ENCODE measurements at places on chromosomes 16 and 17.

DNA sequence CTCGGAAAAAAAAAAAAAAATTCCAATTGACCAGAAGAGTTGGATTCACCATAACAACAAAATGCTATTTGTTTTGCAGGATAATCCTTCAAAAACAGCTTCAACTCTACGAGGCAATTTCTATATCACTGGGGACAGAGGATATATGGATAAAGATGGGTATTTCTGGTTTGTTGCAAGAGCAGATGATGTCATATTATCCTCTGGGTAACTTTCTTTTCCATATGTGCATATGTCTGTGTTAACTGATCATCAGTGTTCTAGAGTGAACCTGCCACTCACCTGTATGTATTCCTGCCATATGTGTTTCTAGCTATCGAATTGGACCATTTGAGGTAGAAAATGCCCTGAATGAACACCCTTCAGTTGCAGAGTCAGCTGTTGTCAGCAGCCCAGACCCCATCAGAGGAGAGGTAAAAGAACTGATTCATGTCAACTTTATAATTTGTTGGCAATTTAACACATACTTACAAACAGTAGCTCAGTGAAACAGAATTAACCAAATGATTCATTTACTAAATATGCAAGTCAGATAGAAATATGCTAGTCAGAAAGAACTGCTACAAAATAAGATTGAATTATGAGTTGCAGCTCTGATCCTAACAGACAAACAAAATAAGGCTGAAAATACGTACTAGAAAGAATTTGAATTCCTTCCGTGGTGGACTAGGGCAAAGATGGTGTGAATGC lies 14.2 kb downstream of the ERI2 start:
- DNase-seq = no peak

GRCh38 chr16:50093607-50094539 lies 28.1 kb downstream of the HEATR3 start:
- peak; percentile 13 for DNase-seq

DNA sequence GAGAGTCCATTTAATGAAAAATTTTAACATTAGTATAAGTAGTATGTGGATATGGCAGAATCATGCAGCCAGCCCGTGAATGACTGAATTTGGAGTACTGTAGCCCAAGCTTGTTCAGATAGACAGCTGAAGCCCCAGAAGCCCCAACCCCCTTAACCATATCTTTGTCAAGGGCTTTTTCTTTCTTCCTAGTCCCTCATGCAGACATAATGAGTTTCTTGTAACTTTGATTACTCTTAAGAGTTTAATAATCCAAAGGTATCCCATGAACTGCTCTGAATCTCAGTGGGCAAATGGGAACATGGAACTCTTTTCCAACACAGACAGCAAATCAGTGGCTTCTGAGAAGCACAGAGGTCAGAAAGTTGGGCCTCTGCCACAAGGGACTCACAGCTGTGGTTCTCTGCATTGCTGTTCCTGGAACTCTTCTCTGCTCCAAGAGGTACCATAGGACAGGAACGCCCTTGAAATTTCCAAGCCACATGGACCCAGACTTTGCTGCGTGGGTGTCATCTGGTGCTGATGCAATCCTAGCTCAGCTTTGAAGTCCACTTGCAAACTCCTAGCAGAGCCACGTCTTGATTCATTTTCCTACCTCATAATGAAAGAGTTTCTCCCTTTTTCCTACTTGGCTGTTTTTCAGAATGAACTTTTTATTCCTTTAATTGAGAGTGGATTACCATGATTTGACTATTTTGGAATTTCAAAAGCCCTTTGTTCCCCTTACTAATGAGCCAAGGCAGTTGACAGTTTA lies 18.1 kb downstream of the LYRM1 start:
- DNase-seq = no peak

- no peak for DNase-seq
Observed at GRCh38 chr17:47317119-47317518, 6.6 kb upstream of the EFCAB13 start.

DNA sequence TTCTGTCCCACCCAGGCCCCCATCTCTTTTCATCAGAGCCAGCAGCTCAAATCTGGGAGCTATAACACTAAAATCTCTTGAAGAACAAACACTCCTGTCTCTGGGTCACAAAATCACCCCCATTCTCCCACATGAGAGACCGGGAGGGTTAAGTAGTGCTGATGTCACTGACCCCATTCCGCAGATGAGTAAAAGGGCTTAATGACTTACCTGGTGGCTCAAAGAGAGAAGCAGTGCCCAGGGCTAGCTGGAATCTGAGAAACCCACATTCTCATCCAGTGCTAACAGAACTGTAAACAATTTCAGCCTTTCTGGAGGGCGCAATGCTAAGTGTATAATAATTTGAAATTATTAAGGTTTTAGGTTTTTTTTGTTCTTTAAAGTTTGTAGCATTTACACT lies 26.3 kb upstream of the LHX1 start:
- no peak for DNase-seq

- DNase-seq = no peak
Observed at GRCh38 chr17:80101946-80102663, 724 bp downstream of the GAA start.

DNA sequence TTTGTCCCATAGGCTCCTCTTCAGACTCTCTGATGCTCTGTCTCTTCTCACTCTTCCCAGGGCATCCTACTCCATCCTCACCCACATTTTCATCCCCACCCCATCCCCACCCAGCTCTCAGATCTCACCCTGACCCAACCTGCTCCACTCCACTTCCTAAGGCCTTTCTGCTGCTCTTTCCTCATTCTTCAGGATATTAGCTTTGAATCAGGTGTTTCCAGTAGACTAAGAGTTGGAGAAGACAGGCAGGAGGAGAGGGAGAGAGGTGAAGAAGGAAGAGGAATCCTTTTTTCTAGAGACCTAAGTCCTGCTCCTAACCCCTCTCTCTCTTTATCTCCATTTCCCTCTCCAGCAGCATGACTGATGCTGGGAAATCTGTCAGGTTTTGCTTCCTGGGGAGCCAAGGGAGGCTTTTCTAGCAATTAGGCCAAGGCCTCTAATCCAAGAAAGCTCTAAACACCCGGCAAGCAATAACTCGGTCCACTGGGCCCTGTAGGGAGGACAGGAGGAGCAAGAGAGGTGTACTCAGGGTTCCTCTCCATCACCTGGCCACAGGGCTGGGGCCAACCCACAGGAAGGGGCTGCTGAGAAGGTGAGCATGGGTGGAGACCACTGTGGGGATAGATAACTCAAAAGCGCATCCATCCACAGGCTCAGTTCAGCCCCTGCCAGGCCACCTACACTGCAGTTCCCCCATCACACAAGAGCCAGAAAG lies 133.3 kb downstream of the TMEM132E start:
- no peak for DNase-seq

DNA sequence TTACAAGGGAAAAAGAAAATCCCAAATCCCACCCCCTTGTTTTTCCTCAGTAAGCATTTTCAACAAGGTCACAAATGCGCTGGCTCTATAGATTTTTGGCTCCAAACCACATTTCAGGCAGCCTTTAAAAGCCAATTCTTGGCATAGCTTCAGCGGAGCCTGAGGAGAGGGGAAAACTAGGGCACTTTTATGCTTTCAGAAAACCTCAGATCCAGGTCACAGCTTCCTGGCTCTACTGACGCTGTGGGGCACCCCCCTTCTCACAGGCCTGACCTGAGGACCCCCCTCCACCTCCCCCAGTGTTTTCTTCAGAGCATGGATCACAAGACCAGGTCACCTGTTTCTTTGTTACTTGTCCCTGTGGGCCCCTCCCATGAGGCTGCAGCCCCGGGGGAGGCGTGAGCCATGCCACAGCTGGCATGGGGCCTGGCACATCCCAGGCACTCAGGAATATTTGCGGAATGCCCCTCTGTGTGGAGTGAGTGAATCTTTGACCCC lies 30.1 kb upstream of the MTSS2 start:
- no peak for DNase-seq

DNA sequence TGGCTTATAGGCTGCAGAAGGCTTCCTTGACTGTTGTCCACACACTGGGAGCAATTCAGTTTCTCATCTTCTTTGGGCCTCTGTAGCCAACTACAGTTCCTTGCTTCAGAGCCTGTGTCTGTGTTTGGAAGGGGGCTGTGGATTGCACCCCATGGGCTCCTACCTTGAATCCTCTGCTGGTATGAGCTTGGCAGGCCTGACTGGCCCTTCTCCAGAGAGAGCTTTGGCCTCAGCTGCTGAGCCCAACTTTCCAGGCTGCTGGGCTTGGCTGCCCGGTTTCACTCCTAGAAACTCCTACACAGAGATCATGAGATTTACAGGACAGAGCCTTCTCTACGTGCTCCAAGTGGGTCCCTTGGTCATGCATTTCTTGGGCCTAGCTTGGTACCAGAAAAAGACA lies 354.4 kb downstream of the SNX29 start:
- no peak for DNase-seq

DNA sequence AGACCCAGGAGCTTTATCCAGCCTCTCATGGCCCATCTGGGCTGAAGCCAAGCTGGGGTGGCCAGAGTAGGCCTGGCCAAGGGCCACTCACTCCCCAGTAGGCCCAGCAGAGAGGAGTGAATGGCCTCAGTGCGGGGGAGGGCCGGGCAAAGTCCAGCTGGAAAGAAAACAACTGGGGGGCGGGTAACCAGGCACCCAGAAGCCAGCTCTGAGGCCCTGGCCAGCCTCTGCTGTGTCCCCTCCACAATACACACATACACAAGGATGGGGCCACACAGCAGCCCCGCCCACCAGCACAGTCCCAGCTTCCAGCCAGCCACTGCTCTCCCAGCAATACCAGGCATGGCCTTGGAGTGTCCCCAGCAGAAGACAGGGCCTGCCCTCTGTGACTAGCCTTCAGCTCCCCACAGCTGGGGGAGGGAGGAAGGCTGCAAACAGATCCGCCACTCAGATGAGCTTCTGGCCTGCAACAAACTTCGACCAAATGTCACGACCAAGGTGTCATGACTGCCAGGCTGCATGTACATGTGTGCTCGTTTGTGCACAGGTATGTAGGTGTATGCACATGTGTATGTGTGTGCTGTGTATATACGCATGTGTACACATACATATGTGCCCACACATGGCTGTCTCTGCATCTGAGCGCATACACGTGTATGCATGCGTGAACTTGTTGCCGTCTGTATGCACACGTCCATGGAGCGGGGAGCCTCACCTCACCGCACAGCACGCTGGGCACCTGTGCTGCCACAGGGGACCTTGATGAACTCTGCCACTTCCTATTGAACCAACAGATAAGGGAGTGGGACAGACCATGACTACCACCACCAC lies 5.0 kb downstream of the CARHSP1 start:
- DNase-seq = no peak

DNA sequence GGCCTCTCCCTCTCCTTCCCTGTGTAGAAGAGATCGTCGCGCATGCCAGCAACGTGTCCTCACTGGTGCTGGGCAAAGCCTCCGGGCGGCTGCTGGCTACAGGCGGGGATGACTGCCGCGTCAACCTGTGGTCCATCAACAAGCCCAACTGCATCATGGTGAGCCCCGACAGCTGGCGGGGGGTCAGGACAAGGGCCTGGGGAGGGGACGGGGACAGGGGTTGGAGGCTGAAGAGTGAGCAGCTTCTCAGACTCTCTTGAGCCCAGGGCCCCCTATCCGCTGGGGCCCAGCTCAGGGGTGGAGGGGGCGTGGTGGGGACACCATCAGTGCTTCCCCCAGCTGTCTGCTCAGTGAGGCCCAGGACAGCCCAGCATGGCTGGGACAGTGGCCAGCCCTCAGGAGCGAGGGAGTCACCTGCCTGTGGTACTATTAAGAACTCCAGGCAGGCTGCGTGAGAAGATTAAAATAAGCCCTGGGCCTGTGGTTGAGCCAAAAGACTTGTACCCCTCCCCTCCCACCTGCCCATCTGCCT lies 6.2 kb downstream of the KATNB1 start:
- no peak for DNase-seq

DNA sequence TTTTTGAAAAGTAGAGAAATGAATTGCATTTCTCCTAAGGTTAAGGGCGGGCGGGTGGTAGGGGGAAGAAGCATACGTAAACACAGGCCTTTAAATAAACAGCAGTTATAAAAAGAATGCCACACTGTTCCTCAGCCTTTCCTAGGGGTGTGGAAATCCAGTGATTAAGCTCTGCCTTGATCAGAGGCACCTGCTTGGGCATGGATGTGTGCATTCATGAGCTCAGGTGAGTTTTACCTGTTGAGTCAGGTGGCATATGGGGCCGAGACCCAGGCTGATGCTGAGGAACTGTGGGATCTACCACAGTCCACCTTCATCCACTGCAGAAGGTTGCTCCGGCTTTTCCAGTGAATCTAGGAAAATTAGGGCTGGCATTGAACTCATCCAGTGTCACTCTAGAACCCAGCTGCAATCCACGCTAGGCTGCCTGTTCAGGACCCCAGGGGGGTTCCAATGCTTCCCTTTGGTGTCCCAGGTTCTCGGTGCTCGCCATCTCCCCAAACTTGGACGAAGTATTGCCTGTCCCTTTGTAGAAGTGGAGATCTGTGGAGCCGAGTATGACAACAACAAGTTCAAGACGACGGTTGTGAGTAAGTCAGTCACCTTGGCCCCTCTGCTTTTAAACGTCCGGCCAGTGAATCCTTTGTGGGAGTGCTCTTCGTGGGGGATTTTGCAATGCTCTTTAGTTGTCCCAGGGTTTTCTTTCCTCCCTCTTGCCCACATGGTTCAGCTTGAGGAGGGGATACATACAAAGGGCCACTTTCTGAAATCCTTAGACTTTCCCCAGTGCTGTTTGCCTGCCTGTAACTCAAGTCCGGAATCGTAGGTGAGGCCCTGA lies 72.7 kb downstream of the SDR42E1 start:
- DNase-seq = no peak

DNA sequence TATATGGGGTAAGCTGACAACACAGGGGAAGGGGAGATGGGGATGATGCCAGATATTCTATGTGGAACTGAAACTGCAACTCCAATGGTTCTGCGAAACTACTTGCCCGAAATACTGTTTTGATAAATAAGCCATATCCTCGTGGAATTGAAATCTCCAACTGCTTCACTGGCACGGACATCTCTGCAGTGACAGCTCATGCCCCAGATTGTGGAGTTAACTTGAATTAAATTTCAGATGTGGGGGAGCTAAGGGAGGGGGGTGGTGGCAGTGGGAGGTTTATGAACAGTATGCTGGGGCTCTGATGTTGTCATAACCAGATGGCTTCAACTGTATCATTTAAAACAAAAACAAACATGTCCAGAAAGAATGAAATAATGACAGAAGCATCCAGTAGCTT lies 21.8 kb downstream of the NXPH3 start:
- DNase-seq = no peak

GRCh38 chr17:81534157-81535006 lies 6.2 kb downstream of the FSCN2 start:
- DNase-seq = no peak

DNA sequence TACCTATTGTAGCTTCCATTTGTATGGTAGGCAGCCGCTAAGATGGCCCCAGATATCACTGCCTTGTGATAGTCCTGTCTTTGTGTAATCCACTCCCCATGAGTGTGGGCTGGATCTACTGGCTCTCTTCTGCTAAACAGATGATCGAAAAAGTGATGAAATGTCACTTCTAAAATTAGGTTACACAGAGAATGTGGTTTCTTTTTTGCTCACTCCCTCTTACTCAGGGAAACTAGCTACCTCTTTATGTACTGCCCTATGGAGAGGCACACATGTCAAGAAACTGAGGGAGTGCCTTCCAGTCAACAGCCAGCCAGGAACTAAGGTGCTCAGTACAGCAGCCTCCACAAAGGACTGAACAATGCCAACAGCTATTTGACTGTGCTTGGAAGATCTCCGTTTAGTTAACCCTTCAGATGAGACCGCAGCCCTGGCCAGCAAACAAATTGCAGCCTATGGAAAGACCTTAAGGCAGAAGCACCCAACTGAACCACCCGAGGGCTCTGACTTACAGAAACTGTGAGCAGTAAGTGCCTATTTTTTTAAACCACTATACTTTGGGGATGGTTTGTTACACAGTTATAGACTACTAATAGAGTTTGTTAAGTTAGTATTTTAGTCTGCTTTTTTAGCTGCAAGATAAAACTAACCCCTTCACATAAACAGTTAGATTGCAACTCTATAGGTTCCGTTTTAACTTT lies 113.2 kb upstream of the MAF start:
- DNase-seq = no peak

Data from smooth muscle cell of the brain vasculature (primary cell).